ENCODE measurements at places on chromosomes 5 and 9.

DNA sequence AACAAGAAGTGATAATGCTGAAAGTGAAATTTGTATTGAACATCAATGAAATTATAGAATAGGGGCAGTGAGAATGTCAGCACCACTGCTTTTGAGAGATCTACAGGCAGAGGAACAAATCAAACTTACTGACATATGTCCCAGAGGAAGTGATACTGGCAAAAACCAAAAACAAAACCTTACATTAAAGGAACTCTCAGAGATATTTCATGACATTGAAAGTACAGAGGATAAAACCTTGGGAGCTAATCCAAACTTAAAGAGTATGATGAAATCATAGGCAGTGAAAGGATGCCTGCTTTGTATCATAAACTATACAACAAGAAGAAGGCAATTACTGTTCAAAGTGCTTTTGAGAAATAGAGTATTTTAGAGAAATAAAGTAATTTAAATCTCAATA, 90.4 kb upstream of the SV2C start:
- DNase-seq = no peak

DNA sequence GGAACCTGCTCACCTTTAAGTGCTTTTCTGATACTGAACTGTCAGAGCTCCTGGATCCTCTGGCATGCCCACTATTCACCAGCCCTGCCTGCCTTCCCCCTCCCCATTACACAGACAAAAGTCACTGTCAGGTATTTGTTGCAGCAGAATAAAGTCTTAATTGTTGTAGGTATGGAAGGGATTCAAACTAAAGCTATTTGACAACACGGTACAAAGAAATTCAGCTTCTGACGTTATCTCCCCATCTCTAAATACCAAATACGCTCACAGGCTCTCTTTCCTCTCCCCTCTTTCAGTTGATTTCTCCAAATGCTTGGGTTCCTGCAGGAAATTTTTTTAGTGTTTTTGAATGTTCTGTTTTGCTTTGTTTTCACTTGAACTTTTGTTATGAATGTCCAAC, 9.3 kb upstream of the TGFBR1 start:
- DNase-seq = no peak

- DNase-seq = no peak
Measured at GRCh38 chr5:75678155-75678554, 39.1 kb downstream of the POC5 start.

DNA sequence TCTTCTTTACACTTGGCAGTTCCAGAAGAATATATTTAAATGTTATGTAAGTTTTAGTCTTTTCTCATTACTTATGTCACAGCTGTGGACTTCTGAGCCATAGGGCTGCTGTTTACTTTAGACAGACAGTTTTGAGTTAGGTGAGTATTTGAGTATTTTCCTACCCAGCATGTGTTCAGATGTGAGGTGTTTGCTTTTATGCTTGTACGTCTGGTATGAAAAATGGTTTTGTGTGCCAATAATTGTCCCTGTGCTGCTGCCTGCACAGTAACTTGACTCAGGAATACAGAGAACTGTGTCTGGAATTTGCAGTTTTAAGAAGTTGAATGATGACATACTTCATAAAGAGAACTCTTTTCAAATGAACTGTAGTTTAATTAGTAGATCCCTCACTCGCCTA, 20.8 kb downstream of the MEGF10 start:
- no peak for DNase-seq

DNA sequence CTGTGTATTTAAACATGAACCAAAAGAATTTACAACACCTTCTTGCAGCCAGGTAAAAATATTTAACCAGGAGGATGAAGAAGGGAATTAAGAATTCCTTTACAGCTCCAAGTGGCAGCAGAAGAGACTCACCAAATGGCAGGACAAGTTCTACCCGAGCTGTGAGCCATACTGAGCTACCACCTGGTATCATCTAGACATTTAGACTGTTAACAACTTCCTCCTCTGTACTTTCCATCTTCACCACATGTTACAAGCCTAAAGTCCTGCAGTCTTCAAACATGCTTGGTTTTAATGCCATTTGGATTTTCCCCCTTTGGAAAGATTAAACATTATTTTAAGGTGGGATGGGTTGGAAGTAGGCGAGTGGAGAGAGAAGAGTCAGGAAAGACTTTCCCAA, 190.2 kb downstream of the TRPM6 start:
- no peak for DNase-seq

DNA sequence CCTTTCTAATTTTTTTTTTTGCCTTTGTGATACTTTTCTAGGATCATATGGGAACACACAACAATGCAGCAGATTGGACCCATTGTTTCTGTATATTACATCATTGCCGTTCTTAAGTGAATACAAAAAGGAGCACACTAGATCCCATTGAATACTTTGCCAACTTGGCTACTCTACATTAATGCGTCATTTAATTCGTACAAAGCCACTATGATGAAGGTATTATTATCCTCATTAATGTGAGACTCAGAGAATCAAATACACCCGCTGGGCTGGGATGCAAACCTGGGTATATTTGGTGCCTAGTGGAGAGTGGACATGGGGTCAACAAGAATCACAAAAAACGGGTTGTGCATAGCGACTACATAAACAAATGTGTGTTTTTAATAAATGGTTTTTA, 31.9 kb downstream of the OR2K2 start:
- DNase-seq = no peak

DNA sequence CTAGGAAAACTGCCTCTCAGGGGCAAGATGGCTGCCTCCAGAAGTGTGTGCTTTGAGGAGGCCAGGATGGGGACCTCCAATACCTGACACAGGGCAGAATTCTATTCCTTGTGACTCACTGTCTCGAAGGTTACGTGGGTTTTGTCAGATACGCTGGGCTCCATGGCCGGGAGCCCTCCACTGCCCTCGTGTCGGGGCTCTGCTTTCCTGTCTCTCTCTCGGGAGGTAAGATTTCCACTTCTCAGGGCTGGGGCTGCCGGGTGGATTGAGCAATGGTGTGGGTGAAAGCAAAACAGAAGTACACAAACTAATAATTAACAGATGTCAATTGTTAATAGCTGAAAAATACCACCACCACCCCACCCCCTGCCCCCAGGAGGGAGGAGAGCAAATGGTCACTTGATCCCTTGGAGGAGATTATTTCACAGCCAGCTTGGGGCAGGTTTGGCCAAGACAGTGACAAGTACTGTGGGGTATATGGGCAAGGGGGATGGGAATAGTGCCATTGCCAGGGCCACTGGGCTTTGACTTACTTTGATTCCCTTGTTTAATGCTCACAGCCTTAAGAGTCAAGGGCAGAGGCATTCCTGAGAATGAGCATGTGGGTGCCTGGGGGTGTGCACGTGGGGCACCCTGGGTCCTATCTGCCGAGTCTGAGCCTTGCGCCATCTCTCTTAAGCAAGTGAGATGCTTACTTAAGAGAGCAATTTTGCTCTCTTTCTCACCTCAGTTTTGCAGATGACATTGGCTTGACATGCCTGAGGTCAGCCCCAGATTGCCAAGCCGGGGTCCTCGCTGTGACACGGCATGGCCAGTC, 28.8 kb upstream of the DAB2IP start:
- DNase-seq = no peak

- DNase-seq = no peak
Measured at GRCh38 chr5:55564721-55565120, 30.0 kb upstream of the PLPP1 start.

GRCh38 chr5:72649449-72649848, 142.2 kb upstream of the ZNF366 start:
- no peak for DNase-seq

- no peak for DNase-seq
Measured at GRCh38 chr9:87585123-87585855, 87.6 kb downstream of the DAPK1 start.

DNA sequence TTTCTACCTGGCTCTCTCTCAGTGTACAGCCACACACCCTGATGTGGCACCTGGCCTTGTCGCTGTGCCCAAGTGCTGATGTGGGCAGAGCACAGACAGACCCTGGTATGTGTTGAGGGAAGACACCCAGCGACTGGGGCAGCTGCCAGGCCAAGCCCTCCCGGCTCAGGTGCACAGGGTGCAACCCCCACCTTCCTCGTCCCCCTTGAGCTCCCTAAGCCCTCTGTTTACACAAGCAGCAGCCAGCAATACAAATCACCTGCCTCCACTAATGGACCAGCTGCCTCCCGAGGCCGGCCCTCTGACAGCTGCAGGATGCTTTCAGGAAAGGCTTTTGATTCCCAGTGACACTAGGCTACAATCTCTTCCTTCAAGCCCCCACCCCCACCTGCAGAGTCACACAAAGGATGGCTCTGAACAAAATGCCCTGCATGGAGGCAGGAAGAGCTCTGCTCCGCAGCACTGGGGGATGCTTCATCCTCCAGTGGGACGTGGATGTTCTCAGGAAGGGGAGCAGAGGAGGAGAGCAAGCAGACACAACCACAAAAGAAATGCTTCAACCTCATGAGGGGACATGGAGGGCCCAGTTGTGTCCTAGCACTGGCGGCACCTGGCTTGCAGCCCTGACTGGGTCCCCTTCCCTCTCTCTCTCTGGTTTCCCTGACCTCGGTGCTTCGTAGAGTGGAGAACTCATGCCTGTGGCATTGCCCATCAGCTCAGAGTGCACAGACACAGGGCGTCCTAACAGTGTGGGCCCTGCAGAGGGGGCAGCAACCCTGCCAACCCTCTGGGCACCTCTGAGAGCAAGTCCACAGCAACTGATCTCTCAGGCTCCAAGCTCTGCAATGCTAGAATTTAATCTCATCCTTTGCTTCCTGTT, 140.8 kb downstream of the BARX1 start:
- no peak for DNase-seq

DNA sequence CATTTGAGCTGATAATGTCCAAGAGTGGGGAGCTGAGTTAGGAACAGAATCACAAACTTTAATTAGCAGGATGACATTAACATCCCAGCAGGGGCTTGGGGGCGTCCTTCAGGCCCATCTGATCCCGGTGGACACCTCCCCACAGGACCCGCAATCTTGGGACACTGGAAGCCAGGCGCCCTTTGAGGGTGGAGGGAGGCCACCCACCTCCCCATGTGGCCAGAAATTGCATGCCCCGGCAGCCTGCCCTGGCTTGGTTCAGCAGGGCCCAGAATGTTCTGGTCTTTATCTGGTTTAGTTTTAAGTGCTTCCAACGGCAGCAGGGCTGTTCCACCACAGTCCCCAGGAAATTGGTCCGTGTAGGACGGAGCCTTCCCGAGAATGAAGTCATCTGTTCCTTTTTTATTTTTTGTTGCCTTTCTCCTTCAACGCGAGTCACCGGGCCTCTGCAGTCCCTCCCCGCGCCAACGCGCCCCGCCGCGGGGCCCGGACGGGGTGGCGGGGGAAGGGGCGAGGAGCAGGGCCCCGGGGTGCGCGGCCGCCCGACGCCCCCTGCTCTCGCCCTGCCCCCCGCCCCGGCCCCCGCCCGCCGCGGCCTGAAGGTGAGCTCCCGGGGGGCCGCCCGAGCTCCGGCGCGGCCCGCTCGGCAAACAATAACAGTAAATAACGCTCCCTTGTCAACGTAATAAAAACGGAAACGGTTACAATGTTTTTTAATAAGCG, 207.9 kb downstream of the C9orf50 start:
- peak; percentile 66 for DNase-seq

DNA sequence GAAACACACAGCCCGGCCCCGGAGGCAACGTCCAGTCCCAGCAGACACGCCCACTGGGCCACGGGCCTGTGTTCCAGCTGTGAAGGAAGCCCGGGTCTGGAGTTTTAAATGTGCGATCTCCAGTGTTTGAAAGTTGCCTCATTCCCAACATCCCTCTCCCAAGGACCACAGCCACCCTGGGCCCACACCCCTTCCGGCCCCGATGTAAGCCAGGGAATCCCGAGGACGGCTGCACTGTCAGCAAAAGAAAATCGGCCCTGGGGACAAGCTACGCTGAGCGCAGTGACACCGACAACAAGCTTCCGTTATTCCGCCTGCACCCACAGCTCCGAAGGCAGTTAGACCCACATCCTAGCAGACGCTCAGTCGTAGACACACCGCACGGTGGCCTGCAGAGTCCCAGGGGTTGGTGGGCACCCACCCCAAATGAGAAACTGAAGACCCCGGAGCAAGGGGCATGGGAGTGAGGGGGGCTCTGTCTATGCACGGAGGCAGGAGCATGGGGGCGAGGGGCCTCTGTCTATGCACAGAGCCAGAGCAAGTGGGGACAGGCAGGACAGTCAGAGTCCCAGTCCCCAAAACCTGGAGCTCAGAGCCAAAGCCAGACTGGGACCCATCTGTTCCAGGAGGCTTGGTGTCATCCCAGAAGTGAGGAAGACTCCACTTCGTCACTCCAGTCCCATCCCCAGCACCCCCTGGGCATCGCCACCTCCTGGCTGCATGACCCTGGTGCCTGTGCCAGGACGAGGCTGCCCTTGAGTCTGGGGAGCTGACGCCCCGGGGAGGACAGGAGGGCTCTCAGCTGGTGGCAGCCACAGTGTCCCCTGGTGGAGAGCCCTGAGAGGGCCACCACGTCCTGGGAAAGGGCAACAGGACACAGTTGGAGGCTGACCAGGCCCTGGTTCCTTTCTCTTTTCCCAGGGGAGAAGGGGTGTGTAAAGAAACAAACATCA, 23.4 kb downstream of the GLT6D1 start:
- no peak for DNase-seq

DNA sequence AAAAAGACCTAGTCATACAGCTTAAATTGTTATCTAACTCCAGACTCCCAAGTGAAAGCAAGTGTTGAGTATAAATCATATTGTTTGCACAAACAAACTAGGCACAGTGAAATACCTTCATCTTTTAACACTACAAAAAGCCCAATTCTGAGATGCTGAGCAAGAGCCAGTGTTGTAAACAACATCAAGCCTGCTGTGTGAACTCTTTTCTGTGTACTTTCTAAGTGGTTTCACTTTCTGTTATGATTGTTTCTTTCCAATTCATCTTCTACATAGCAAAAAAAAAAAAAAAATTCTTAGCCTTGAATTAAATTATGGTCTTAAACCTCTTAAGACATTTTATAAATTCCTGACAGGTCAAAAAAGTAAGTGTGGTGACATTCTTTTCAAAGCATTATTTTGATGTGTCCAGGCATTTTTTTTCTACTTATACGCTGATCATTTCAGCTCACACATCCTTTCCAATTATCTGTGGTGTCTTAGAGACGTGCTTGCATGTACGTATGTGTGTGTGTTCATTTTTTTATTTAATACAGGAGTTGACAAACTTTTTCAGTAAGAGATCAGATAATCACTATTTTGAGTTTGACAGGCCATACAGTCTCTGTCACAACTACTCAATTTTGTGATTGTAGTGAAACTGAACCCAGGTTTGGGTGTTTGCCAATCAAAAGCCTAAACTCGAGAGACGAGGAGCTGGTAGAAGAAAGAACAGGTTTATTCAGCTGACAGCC, 556.1 kb downstream of the CDH9 start:
- DNase-seq = no peak

- DNase-seq = no peak
Measured at GRCh38 chr5:174291162-174291561, 245.7 kb downstream of the NSG2 start.

DNA sequence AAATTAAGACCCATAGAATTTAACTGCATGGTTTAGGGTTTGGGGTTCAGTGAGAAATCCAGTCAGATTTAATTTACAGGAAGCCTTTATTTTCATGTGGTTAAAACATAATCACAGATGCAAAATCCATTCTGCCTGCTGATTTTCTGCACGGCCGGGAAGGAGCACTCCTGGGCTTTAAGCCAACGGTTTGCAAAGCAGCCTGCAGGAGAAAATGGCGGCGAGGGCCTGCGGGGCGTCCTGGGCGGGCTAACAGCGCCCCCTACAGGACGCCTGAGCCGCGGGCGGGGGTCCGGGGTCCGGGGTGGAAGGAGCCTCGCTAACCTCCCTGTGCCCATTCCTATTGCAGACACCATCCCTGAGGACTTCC, 47.6 kb downstream of the THBS4 start:
- DNase-seq = peak; percentile 71
